Stimulated activated CD8-positive, alpha-beta memory T cell treated with anti-CD3 and anti-CD28 coated beads, Interleukin-4, amount 100 ng/mL, for 1 hour (primary cell): ENCODE measurements at places on chromosomes 1 and 21.

GRCh38 chr1:100597061-100597741, 59.3 kb downstream of the GPR88 start:
- no peak for DNase-seq

DNA sequence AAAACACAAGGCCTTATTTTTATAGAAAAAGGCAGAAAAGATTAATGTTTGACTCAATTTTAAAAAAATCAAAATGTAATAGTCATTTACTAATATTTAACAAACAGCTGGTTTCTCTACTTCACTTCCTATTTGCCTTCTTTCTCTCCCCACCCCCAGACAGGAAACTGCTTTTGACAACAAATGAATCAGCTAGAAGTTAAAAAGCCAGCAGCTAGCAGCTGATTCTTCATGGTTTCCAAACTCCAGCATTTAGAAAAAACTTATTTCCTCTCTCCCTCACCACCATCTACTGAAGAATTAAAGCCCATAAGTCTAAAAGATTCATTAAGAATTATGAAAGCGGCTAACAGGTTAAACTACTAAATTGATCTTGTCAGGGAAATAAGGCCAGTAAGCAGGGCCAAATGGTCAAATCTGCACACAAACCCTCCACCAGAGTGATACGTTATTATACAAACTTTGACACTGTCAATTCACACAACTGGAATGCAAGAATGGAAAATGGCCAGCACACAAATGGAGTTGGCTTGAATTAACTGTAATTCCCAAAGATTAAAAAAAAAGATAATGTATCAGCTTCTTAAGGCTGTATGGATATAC, 4.0 kb downstream of the WDR26 start:
- DNase-seq = no peak

- no peak for DNase-seq
Observed at GRCh38 chr1:227793079-227793947, 22.2 kb upstream of the PRSS38 start.

DNA sequence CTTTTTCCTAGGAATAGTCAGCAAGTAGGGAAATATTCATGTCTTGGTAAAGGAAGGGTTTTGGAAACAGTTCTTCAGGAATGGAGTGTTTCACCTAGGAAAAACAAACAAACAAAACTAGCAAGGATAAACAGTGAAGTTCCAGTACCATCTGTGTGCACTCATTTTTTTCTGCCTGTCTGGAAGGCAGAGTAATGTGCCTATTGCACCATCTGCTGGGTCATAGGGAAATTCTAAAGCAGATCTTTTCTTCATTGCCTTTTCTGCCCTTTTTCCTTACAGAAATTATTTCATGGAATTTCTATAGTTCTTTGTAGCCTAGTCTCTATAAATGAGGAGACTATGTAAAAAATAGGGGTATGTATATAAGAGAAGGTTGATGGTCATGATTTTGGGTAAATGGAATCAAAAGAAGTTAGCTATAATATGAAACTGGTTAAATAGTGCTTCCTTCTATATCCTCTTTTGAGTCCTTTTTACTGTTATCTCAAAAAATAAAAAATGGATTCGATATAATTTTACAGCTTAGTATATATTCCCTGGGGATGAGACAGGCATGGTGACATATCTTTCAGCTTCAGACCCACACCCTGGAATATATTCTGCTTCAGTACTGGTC, 3.4 kb upstream of the HRNR start:
- DNase-seq = no peak

DNA sequence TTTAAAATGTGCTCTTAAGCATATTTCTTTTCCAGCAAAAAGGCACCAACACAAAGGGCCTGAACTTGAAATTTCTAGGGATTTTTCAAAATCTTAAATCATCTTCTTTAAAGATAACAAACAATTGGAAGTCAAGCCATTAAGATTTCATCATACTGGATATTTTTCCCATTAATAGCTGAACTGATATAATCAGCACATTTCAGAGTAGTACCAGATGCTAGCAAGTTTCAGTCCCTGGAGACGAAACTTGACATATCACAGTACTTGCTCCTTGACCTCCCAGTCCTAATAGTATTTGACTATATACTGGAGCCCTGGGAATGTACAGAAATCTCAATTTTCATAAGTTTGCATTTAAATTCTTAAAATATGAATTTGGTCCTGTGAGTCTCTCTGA, 10.2 kb upstream of the CDC7 start:
- DNase-seq = no peak

DNA sequence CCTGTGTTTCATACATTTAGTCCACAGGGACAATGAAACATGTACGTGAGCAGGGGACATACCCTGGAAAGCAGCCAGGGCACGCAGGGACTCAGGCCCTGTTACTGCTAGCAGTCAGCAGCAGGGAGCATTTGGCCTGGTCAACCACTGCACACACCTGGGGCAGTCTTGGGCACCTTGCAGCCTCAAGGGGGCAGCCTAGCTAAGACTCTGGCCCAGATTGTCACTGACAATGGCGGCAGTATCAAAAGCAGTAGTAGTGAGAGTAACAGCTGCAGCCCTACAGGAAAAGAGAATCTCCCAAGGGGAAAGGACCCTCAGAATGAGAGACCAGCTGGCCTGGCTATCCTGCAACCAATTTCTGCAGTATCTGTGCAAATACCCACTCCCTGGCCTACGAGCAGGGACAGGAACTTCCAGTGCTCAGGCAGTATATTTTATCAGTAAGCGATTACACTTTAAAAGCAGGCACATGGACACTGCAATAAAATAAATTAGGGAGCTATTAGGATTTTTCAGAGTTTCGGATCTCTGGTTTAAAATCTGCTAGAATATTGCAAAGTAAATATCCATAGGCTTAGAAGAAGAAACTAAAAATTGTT, 475.6 kb downstream of the LTN1 start:
- DNase-seq = no peak

DNA sequence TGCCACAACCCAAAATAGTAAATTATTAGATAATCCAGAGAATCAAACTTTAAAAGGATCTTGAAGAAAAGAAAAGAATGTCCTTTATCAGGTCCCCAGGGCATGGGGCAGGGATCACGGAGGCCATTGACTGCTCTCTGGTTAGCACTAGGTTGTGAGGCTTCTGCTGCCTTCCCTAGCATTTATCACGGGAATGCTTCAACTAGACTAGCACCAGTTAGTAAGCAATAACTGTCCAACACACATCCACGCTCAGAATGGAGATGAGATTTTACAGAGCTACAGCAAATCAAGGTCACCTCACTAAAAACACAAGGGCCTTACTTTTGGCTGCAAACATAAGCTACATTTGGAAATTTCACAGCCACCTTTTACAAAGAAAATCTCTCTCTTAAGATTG, 304.0 kb downstream of the NFIA start:
- DNase-seq = no peak

DNA sequence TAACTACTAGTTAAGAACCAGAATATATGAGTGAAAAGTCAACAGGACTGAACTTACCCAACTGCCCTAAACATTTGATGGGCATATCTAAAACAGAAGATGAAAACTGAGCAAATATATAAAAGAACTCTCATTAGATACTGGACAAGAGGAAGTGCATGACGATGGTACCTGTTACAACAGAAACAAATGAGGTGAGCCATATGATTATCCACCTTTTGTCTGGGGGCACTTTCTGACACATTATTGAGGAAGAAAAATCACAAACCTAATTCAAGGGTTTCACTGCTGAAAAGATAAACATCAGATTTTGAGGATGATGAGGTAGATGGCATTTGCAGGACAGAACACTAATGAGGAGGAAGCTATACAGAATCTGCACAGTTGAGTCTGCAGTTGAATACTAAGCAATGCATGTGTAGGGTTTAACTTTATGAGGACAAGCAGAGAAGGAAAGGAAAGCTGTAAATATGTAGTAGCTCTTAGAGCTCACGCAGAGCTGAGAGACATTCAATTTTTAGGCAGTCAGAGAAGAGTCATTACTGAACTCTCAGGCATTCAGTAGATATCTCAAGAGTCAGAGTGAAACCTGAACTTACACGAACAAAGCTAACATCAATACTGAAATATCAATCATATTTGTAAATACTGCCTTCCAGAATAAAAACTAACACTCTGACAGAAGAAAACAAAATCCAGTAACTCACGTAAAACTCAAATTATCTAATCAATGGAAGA, 262.1 kb downstream of the AKT3 start:
- no peak for DNase-seq

DNA sequence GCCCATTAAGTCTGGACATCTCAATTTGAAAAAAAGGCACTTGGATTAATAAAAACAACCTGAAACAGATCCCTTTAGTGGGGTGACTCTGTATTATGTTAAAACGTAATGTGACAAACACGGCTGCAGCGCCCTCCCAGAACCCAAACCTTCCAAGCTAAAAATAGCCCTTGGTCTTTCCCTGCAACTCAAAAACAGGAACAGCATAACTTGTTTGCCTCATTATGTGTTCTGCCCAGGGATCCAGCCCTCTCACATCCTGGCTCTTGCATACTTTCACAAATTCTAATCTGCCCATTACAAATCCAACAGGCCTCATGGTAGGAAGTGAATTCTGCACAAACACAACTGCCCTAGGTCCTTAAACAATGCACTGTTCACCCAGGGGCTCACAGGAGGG, 94.7 kb upstream of the GADD45A start:
- no peak for DNase-seq

- DNase-seq = no peak
Observed at GRCh38 chr1:236338096-236338495, 56.0 kb upstream of the EDARADD start.

- DNase-seq = no peak
Observed at GRCh38 chr1:234206651-234207284, 166.5 kb upstream of the COA6 start.

DNA sequence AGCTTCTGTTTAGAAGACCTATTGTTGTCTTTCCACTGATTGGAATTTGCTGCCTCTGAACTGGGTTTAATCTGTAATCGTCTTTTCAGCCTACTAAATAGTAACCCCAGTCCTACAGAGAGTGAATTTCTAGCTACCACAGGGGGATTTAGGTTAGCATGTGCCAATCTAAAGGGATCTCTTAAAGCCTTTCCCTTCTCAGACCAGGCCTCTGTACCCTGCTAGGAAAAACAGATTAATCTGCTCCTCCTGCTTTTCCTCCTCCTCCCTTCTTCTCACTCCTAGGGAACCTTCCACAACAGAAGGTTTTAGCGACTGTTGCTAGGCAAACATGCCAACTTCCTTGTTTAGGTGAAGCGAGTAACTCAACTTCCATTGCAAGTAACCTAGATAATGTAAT, 1.3 kb upstream of the RC3H1 start:
- DNase-seq = no peak

DNA sequence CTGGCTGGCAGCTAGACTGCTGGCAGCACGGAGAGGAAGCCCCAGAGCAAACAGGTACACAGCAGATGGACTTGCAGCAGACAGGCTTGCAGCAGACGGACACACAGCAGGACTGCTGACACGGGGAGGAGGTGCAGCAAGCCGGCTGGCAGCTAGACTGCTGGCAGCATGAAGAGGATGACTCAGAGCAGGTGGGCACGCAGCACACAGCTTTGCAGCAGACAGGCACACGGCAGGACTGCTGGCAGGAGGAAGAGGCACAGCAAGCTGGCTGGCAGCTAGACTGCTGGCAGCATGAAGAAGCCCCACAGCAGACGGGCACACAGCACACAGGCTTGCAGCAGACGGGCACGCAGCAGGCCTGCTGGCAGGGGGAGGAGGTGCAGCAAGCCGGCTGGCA, 498 bp downstream of the KRTAP10-2 start:
- no peak for DNase-seq

DNA sequence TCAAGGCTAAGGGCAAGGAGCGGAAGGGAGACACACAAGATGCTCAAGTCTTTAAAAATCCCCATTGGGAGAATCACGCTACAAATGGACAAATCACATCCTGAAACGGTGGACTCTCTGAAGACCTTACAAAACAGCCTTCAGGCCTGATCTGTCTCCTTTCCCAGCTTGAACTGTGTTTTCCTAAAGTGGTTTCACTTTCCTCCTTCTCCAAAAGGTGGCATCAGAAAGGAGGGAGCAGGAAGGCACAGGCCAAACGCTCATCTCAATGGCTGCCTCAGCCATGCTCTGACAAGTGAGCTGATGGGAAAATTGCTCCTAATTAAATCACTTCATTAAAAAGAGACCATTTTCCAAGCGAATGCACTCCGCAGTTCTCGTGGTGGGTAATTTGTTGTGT, 47.7 kb downstream of the UTP25 start:
- no peak for DNase-seq

- no peak for DNase-seq
Observed at GRCh38 chr1:190029441-190029840, 448.2 kb downstream of the BRINP3 start.

GRCh38 chr1:84632673-84633434, 57.4 kb downstream of the SSX2IP start:
- DNase-seq = no peak

DNA sequence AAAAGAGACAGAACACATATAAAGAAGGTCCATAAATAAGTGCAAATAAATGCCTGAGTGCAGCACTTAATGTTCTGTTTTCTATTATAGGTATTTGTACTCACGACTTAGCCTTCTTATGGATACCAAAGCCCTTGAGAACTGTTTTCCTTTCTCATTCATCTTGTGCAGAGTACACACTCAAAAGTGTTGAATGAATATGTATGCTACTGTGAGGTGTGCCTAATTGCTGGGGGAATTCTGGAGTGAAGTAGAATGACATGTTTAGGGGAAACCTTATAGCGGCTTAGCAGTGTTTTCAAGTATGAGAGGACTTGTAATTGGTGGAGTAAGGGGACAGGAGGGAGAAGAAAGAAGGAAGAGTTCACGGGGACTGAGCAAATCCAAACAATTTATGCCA, 157.6 kb downstream of the CACNA1E start:
- DNase-seq = no peak

DNA sequence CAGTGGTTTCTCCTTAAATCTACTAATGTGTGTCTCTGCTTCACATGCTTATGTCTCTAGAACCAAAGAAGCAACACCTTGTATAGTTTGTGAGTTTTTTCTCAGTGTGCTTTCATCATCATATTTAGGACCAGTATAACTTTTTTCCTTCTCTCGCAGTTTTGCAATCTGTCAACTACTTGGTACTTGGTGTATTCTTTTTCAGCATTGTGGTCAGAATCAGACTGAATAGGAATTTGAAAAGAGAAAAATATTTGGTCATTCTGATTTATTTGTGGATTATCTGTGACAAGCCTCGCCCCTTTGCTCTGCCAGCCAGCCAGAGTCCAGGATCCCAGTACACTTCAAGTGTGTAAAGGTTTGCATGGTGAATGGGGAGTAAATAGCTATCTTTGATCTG, 122.3 kb downstream of the C1orf21 start:
- no peak for DNase-seq

DNA sequence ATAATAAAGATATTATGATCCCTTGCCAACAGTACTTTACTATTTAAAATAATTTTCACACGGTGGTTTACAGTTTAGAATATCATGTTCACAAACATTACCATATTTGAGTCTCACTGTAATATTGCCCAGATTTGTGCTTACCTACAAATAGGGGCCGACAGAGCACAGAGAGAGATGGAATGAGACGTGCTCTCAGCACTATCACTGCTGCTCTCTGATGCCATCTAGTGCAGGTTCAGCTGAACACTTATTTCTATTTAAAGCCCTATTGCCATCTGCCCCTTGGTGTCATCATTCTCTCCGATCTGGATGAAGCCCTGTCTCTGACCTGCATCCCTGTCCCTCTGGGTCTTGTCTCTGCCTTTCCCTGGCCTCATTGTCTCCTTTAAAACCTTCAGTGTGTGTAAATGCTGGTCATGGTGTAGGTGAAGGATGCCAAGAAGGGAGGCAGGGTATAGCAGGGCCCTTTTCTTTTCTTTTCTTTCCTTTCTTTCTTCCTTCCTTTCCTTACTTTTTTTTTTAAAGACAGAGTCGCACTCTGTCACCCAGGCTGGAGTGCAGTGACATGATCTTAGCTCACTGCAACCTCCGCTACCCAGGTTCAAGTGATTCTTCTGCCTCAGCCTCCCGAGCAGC, 6.9 kb upstream of the GPATCH4 start:
- peak; percentile 36 for DNase-seq

- DNase-seq = no peak
Observed at GRCh38 chr1:44239961-44240371, 26.7 kb downstream of the DMAP1 start.
